Activated effector memory CD4-positive, alpha-beta T cell treated with anti-CD3 and anti-CD28 coated beads, Interleukin-2, amount 50 U/mL, for 16 hours (primary cell): ENCODE measurements at places on chromosomes 1 and 21.

- DNase-seq = no peak
These were observed 143.5 kb upstream of the COA6 start for GRCh38 chr1:234229581-234230387.

DNA sequence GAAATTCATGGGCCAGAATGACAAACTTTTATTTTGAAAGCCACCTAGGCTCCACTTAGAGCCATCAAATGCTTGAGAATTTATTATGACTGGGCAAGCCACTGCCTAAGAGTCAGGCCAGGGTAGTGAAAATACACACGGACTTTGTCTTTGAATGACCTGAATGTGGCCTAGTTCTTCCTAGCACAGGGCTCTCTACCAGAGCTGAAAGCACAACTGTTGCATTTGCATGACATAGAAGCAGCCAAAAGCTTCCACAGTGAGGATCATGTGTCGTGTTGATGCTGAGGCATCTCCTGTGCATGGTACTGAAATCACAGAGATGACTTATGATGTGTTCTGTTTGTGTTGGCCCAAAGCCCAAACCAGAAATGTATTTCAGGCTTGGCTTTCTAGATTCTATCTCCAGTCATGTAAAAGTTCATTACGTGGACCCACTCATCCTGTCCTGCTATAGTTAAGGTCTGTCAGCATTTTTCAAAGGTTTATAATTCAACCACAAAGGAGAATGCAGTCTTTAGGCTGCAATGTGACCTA is 164.0 kb upstream of the UBE2U start:
- DNase-seq = no peak

GRCh38 chr1:101311146-101311920 is 74.5 kb downstream of the S1PR1 start:
- DNase-seq = no peak

DNA sequence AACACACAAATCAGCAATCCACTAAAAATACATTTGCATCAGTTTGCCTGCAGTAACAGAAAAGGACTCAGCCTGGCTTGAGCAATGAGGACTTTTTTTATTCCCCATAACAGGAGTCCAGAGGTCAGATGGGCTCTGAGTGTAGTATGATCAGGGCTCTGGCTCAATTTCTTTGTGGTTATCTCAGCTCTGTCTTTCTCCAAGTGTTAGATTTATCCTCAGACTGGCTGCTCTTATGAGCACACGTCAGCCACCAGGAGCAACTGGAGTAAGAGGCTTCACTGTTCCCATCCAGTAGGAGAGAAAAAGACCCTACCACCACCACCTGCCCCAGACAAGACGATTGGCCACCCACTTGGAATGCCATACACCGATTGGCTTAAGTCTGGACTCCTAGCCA is 36.2 kb upstream of the KLHDC7A start:
- no peak for DNase-seq

DNA sequence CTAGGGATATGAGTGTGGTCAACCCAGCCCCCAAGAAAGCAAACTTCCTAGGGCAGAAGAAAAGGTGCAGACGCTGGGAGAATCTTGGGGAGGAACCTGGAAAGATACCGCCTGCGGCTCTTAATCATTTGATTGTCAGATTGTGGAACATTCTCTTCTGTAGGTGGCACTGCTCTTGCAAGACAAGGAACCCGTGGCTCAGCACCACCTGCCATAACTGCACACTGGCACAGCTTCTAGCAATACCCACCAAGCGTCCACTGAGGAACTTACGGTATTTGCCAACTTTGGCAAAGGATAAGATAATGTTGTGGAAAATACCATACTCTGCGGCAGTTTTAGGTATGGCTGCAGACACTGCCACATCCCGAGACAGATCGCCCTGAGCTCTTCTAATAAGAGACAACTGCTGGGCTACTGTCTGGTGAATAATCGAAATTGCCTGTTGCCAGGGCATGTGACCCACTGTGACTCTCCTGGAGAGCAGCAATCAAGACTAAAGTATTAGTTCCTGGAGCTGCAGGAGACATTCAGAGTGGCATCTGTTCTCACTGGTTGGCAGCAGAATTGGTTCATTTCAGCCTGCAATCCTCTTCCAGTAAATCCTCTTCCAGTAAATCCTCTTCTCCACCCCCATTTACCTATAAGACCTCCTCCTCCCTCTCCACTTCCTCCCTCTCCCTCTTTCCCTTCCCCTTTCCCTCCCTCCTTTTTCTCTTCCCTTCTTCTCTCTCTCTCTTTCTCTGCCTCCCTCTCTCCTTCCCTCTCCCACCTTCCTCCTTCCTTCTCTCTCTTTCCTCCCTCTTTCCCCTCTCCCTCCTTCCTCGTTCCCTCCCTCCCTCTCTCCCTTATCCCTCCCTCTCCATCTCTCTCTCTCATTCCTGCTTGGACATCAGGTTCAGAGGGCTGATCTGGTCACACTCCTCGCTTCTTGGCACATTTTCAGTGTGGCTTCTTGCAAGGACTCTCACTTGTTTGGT is 49.7 kb upstream of the B3GALT5 start:
- no peak for DNase-seq

- no peak for DNase-seq
These were observed 173.5 kb downstream of the GALNT2 start for GRCh38 chr1:230240446-230241086.

DNA sequence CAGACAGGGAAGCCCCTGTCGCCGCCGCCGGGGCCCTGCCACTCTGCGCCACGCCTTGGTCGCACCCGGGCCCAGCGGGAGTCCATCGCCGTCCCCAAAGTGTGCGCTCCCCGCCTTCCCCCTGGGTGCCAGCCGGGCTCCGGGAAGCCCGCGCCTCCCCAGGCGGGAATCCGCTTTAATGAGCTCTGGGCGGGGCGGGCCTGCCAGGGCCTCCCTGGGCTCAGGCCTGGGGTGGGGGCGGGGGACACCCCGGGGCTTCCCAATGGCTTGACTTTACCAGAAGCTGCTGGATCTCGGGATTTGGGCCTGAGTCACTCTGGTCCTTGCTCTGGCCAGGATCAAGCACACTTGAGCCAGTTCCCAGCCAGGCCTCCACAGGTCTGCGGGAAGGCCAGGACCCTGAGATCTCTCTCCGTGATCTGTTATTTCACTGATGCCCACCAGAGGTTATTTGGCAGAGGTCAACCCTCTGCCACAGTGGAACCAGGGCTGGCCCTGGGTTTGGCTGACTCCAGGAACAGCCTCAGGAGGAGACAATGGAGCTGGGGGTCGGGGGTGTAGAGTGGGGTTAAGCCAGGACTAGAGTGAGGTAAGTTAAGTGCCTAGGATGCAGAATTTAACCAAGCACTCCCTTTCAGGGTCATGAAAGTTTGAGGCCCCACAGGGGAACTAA is 178.4 kb upstream of the EDN2 start:
- no peak for DNase-seq

DNA sequence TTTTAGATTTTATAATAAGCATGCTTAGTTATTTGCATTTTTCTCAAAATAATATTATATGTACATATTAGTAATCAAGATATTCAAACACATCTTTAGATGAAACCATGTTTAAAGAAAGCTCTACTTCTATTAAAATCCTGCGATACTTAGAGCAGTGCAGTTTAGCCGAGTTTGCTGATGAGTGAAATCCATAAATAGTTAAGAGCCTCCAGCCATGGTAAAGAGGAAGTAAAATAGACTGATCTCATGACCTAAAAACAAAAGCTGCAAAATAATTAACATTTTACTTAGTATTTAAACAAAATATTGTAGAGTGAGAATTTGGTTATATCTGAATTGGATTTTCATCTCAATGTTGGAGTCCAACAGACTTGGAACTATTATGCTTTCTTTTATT is 147.4 kb upstream of the NRIP1 start:
- DNase-seq = no peak

GRCh38 chr1:183243161-183244050 is 57.3 kb downstream of the LAMC2 start:
- DNase-seq = no peak
